Dermis lymphatic vessel endothelial cell (primary cell): ENCODE measurements at places on chromosomes 16 and 17. TPM values are rescaled to one million over a fixed set of nuclear protein-coding genes. Genes with fewer than 3 reads are reported as not detected.

The SPEM2 gene
- total RNA-seq, result not detected in 2 replicates

The FOXN1 gene
- total RNA-seq, result not detected in 2 replicates

The CDC27 gene
- 137 and 152 TPM in 2 replicates for total RNA-seq

The GLP2R gene
- 0.11 and 0.17 TPM in 2 replicates for total RNA-seq

The CACNG3 gene
- not detected in 2 replicates for total RNA-seq

The AXIN2 gene
- 2.5 and 2.6 TPM in 2 replicates for total RNA-seq
